ENCODE measurements at places on chromosomes 1 and 21.

GRCh38 chr1:20324704-20325406, 34.2 kb downstream of the VWA5B1 start:
- no peaks in the 10 kb centered on the region for H3K36me3 ChIP-seq
- H3K4me3 ChIP-seq: no peak overlapping the region

DNA sequence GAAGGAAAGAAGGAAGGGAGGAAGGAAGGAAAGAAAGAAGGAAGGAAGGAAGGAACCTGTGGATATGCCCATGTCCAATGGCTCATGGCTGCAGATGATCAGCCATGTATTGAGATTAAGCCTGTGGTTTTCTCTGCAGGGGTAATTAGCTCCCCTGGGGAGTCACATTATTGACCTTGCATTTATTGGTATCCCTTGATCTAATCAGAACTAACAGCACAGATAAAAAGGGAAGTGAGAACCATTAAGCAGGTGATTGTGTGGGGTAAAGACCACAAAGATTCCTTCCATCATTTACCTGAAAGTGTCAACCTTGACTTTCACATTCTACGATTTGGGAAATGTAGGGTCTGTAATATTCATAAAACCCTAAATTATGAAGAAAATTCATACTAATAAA, 390.7 kb downstream of the BRINP2 start:
- H3K27ac ChIP-seq: no peak overlapping the region
- no peak overlapping the region for H3K4me3 ChIP-seq
- no peaks in the 10 kb centered on the region for H3K4me1 ChIP-seq
- no peaks in the 10 kb centered on the region for H3K27me3 ChIP-seq
- H3K36me3 ChIP-seq: no peaks in the 10 kb centered on the region

DNA sequence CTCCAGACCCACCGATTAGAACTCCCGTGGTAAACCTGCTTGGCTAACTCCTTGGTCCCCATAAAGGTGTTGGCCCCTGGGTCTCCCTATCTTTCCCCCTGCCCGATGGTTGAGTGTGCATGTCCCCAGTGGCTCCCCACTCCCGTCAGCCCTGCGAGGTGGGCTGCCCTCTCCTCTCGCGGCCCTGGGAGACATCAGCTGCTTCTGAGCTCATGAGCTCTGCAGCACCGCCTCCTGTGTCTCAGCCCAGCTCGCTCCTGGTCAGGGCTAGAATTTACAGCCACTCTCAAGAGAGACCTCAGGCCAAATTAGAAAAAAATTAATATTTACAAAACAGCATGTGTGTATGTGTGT, 15.9 kb upstream of the ZBTB21 start:
- H3K4me1 ChIP-seq: peaks cover 14% of the 10 kb centered on the region
- no peak for DNase-seq
- no peak overlapping the region for H3K27ac ChIP-seq
- H3K27me3 ChIP-seq: no peaks in the 10 kb centered on the region
- no peak overlapping the region for H3K4me3 ChIP-seq
- H3K36me3 ChIP-seq: no peaks in the 10 kb centered on the region

DNA sequence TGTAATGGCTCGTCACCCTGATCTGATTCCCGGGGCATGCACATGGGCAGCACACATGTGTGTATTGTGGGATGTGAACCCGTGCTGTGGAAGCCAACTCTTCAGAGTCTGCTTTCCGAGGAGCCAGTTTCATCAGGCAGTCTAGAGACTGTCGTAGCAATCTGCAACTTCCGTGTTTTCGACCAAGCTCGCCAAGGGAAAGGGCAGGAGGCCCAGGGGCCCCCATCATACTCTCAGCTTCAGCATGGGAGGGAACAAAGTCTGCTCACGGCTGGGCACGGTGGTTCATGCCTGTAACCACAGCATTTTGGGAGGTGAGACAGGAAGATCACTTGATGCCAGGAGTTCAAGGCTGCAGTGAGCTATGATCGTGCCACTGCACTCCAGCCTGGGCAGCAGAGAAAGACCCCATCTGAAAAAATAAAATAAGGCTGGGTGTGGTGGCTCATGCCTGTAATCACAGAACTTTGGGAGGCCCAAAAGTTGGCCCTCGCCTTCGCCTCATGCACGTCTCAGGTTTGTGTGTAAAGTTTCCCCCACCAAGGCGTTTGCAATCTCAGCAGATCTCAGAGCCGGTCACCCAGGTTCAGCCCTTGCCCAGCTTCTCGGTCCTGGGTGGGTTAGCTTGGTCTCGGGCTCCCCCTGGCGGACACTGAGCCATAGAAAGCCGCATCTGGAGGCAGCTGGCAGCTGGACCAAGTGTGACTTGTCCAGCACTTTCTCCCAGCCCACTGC, 48.5 kb upstream of the SLC25A33 start:
- no peaks in the 10 kb centered on the region for H3K36me3 ChIP-seq
- peaks cover 17% of the 10 kb centered on the region for H3K4me1 ChIP-seq

GRCh38 chr21:42423197-42423675, 19.5 kb downstream of the UBASH3A start:
- H3K36me3 ChIP-seq: no peaks in the 10 kb centered on the region
- H3K27ac ChIP-seq: no peak overlapping the region
- no peaks in the 10 kb centered on the region for H3K4me1 ChIP-seq
- no peak overlapping the region for H3K4me3 ChIP-seq
- DNase-seq: no peak

- no peak overlapping the region for H3K4me3 ChIP-seq
- H3K36me3 ChIP-seq: no peaks in the 10 kb centered on the region
- peaks cover 33% of the 10 kb centered on the region for H3K27me3 ChIP-seq
- DNase-seq: no peak
- H3K27ac ChIP-seq: no peak overlapping the region
These were observed 21.6 kb downstream of the PROK1 start for GRCh38 chr1:110472546-110472945.

GRCh38 chr1:2349806-2350205, 41.5 kb downstream of the MORN1 start:
- no peaks in the 10 kb centered on the region for H3K36me3 ChIP-seq
- H3K4me1 ChIP-seq: peaks cover 6% of the 10 kb centered on the region
- no peak overlapping the region for H3K27ac ChIP-seq
- H3K4me3 ChIP-seq: no peak overlapping the region

Data from osteocyte (in vitro differentiated cells).